ENCODE measurements at places on chromosomes 3 and 15.

DNA sequence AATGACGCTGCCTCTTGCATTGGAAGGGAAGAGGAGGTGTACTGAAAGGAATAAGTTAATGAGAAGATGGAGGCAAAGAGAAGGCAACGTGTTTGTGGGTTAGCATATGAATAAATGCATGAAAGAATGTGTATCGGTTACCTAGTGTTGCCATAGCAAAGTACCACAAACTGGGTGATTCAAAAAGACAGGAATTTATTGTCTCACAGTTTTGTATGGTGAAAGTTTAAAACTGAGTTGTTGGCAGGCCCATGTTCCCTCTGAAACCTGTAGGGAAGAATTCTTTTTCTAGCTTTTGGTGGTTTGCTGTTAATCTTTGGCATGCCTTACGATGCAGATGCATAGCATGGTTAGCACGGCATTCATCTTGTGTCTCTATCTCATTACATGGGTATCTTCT, 729.9 kb downstream of the MECOM start:
- no peak for DNase-seq

GRCh38 chr3:46386205-46386604, 15.5 kb downstream of the CCR5 start:
- no peak for DNase-seq

- DNase-seq, result no peak
Observed at GRCh38 chr15:64324165-64324877, 31.7 kb downstream of the CSNK1G1 start.

DNA sequence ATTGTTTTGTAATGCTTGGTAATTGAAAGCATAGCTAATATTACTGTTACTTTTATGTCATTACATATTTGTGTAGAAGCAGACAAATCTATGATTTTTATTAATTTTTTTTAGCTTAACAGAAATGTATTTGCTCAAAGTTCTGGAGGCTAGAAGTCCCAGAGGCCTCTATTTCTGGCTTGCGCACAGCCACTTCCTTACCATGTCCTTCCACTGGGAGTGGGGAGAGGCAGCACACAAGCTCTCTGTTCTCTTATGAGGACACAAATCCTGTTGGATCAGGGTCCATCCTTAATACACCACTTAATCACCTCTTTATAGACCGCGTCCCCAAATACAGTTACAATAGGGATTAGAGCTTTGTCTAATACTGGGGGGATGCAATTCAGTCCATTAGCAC, 1061.4 kb downstream of the OTOL1 start:
- DNase-seq, result no peak

DNA sequence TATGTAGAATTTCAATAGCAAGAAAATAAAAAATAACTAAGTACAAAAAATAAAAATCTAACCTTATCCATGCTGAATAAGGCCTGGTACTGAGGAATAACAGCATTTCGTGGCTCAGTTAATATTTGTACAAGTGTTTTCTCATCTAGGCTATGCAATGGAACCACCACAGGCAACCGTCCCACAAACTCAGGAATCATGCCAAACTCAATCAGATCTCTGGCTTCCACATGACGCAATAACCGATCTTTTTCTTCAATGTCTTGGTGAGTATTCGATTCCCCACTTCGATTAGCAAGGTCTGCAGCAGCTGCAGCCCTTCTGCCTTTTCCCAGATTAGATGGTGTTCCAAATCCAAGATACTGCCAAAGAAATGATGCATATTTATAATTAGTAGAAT, 21.1 kb upstream of the PDCD7 start:
- no peak for DNase-seq

- DNase-seq, result no peak
Observed at GRCh38 chr3:115845986-115846385, 222.7 kb downstream of the GAP43 start.

- no peak for DNase-seq
Observed at GRCh38 chr3:151491525-151491924, 30.7 kb upstream of the IGSF10 start.

- DNase-seq, result no peak
Observed at GRCh38 chr15:49875392-49875791, 243.6 kb downstream of the ATP8B4 start.

DNA sequence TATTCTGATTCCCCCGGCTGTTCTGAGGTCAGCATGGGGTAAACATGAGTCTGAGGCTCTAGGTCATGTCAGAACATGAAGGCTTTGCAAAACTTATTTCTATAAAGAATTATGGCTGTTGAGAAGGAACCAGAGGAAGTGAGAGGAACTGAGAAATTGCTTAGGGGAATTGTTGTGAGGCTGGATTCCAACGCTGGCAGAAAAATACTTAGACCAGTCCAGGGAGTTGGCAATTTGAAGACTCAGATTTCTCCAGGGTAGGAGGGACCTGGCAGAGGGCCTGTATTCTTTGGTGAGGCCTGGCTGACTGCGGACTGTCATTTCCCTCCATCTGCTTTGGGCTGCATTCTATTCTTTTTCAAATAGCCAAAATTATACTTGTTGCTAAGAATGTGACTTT, 155.5 kb downstream of the PLD1 start:
- no peak for DNase-seq

DNA sequence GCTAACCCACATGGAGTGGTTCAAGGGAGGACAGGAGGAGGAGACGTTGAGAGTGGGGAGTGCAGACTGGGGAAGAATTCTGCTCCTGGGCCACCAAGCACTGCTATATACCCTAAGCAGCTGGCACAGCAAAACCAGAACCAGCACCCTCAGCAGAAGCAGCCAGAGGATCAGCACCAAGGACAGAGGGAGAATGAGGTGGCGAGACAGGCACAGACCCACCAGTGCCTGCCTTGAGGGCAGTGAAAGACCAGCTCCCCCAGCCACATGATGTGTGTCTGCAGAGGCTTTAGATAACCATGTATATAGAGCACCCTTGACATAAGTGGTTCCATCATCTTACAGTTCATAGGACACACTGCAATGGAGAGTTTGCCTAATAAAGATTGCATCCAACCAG, 319.0 kb downstream of the GABRB3 start:
- peak; percentile 9 for DNase-seq

DNA sequence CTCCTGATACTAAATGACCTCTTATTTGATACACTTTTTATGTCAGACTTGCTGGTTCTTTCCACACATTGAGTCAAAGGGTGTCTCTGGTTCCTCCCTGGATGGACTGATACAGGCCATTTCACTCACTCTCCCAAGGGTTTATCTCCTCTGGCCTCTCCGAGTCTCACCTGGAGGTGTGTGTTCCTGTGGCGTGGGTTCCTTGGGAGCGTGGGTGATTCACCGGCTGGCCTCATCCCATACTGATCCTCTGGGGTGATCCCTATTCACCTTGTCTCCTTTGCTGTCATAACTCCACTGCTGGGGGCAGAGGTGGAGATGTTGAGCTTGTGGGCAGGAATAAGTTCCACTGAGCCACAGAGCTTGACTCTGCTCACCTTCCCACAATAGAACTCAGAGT, 61.1 kb downstream of the ST6GAL1 start:
- no peak for DNase-seq

DNA sequence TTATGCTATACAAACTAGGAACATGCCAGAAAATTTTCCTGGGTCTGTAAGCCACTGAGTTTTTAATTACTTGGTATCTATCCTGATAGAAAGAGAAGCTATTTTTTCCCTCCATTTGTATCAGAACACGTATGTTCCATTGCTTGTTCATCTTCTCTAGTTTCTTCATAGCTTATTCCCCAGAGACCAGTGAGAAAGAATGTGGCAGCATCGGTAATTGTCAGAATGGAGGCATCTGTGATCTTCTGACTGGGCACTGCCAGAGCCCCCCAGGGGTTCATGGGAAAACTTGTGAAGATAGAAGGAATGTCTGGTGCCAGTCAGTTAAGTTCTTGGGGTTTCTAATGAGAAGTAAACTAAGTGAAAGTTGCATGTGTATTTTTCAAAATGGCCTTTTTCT, 720.2 kb upstream of the GOLIM4 start:
- no peak for DNase-seq

DNA sequence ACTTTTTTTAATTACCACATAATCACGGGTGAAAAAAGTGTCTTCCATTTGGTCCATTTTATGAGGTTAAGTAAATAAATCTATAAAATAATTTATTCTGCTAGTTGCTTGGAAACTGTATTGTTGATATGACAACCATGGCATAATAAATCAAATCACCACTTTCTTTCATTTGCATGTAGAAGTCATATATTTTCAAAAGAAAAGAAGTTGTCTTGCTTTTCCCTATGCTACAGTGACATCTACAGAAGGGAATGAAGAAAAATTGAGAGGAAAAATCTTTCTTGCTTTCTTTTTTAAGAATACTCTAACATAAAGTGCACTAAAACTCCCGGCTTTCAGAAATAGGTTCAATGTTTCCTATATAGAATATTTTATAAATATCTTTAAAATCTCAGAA, 228.5 kb downstream of the ZBBX start:
- no peak for DNase-seq

DNA sequence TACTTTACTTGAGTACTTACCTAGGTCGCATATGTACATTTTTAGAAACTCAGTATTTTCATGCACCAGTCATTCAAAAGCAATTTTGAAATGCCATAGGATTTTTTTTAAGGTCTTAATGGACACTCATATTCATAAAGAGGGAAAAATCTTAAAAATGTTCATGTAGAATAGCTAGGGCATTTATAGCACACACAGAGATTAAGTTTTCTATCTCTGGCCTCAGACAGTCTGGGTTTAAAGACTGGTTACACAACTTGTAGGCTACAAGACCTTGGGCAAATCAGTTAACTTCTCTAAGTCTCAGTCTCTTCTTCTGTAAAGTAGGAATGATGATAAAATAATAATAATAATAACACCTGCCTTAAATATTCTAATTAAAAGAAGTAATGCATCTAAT, 48.5 kb upstream of the UBP1 start:
- DNase-seq, result no peak

GRCh38 chr15:57773051-57773450, 66.5 kb downstream of the POLR2M start:
- no peak for DNase-seq

DNA sequence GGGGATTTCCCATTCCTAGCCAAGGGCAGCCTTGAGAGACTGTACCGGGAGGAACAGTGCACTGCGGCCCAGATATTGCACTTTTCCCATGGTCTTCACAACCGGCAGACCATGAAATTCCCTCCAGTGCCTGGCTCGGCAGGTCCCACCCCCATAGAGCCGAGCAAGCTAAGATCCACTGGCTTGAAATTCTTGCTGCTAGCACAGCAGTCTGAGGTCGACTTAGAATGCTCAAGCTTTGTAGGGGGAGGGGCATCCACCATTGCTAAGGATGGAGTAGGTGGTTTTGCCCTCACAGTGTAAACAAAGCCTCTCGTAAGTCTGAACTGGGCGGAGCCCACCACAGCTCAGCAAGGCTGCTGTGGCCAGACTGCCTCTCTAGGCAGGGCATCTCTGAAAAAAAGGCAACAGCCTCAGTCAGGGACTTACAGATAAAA, 156.3 kb downstream of the FRMD5 start:
- peak; percentile 35 for DNase-seq

GRCh38 chr15:77167406-77167805, 96.5 kb upstream of the TSPAN3 start:
- no peak for DNase-seq

DNA sequence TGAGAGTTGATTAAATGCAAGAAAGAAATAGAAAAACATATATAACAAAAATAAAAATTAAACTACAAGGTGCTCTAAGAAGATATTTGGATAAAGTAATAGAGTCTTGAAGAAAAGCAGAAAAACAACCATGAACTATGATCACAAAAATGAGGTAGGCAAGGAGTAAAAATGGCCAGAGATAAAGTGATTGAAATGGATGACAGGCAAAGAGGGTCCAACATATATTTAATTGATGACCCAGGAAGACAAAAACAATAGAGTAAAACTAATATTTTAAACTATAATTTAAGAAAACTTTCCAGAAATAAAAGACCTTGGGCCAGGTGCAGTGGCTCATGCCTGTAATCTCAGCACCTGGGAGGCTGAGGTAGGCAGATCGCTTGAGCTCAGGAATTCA, 22.1 kb upstream of the WDR49 start:
- no peak for DNase-seq

- DNase-seq, result no peak
Observed at GRCh38 chr3:100743535-100743934, 34.2 kb downstream of the TFG start.

GRCh38 chr3:27022096-27022761, 347.0 kb downstream of the NEK10 start:
- no peak for DNase-seq

GRCh38 chr3:59510576-59510975, 460.8 kb upstream of the CFAP20DC start:
- no peak for DNase-seq

- no peak for DNase-seq
Observed at GRCh38 chr3:2823031-2823430, 287.1 kb downstream of the IL5RA start.

DNA sequence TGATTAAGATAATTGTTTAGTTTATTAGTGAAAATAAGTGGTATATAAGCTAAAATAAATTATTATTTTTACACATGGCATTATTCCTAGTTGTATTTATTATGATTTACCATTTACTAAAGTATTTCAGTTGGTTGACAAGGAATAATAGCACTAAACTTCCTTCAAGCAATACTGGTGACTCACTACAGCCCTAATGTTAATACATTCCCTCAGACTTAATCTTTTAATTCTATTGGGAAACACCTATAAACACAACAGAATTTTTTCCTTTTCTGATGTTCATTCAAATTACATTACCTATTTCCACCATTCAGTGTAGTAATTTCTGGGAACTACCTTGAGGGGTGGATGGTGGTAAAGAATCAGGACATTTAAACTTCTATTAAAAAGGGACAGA, 264.0 kb downstream of the TIGIT start:
- no peak for DNase-seq

DNA sequence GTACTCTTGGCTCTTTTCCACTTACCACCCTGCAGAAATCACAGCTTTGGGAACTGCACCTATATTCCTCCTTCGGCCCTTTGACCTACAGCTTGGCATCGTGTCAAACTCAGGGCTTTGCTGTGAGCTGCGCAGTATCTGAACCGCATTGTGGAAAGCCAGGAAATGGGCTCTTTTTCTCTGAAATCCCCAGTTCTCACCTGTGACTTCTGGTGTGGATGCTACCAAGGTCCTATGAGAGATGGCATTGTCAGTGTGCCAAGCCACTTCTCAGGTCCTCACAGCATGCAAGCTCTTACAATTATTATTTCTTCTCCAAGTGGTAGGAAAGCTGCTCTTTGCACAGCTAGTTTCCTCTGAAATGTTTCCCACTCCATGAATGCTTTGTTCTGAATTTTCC, 450.6 kb upstream of the TBL1XR1 start:
- DNase-seq, result no peak

DNA sequence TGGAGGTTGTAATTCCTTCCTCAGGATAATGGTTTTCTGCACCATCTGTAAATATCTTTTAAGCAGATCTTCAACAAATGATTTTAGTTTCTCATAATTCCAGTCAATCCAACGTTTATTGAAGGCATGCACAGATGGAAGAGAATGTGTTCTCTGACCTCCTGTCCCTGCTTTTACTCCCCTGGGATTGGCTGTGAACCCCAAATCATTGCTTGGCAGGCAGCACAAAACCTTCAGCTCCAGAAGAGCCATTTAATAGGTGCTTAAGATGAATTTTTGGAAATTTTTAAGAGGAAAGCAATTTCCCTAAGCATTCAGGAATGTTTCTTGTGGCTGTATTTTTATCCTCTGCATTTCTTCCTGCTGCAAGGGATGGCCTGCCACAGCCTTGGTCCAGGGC, 25.5 kb upstream of the THSD4 start:
- no peak for DNase-seq
